Hair follicle dermal papilla cell (primary cell): ENCODE measurements at places on chromosomes 12 and 14. TPM values are rescaled to one million over a fixed set of nuclear protein-coding genes. Genes with fewer than 3 reads are reported as not detected.

Gene CD69
- total RNA-seq: not detected in 2 replicates

Gene TAMALIN
- 12.5 and 15.1 TPM in 2 replicates for total RNA-seq

Gene HOXC6
- total RNA-seq: 0.24 TPM in 1 of 2 replicates, not detected in the other

Gene SLC38A6
- total RNA-seq: 47.1 and 65.6 TPM in 2 replicates

Gene MYL2
- total RNA-seq: not detected in 2 replicates

Gene GLIPR1L2
- total RNA-seq: 0.16 and 0.85 TPM in 2 replicates

Gene AQP6
- total RNA-seq: not detected in 2 replicates

Gene C12orf60
- total RNA-seq: 0.49 and 0.65 TPM in 2 replicates

Gene NYNRIN
- total RNA-seq: 26.5 and 28.4 TPM in 2 replicates

Gene HOXC11
- total RNA-seq: not detected in 2 replicates

Gene CYP27B1
- total RNA-seq: 1.2 and 1.9 TPM in 2 replicates

Gene SUOX
- 13.1 and 13.3 TPM in 2 replicates for total RNA-seq

Gene GLS2
- not detected in 2 replicates for total RNA-seq

Gene PLA2G1B
- not detected in 2 replicates for total RNA-seq

Gene IRF9
- 136 and 154 TPM in 2 replicates for total RNA-seq

Gene CLEC1B
- total RNA-seq: not detected in 2 replicates

Gene WIF1
- total RNA-seq: not detected in 2 replicates

Gene LPAR5
- total RNA-seq: 0.12 TPM in 1 of 2 replicates, not detected in the other

Gene SDS
- not detected in 2 replicates for total RNA-seq

Gene PLEKHH1
- 0.32 and 1.8 TPM in 2 replicates for total RNA-seq

Gene SRRM4
- total RNA-seq: not detected in 2 replicates

Gene NOXRED1
- 0.12 and 0.16 TPM in 2 replicates for total RNA-seq

Gene ACOT4
- total RNA-seq: 0.73 and 1.5 TPM in 2 replicates

Gene TCL1B
- total RNA-seq: not detected in 2 replicates

Gene CCDC175
- not detected in 2 replicates for total RNA-seq

Gene GPR68
- 3.4 and 6.3 TPM in 2 replicates for total RNA-seq

Gene HOXC4
- total RNA-seq: 0.16 and 0.24 TPM in 2 replicates

Gene ERBB3
- 0.73 and 2.3 TPM in 2 replicates for total RNA-seq

Gene HOXC9
- total RNA-seq: not detected in 2 replicates

Gene SUDS3
- total RNA-seq: 32.7 and 38.5 TPM in 2 replicates

Gene BCAT1
- total RNA-seq: 15.6 and 20.0 TPM in 2 replicates

Gene SLC6A15
- total RNA-seq: 10.8 and 13.8 TPM in 2 replicates

Gene RPL41
- 811 and 982 TPM in 2 replicates for total RNA-seq

Gene ZFHX2
- total RNA-seq: 0.12 and 0.16 TPM in 2 replicates

Gene RERGL
- not detected in 2 replicates for total RNA-seq
